ENCODE measurements at places on chromosomes 12 and 14. TPM values are rescaled to one million over a fixed set of nuclear protein-coding genes. Genes with fewer than 3 reads are reported as not detected.
A peak's percentile ranks its signal among the peaks of the same experiment; 100 is the strongest.

BEGAIN gene
- 6.6 TPM for total RNA-seq

GALC gene
- 47.6 TPM for total RNA-seq

GTF2H3 gene
- 11.1 TPM for total RNA-seq

DNA sequence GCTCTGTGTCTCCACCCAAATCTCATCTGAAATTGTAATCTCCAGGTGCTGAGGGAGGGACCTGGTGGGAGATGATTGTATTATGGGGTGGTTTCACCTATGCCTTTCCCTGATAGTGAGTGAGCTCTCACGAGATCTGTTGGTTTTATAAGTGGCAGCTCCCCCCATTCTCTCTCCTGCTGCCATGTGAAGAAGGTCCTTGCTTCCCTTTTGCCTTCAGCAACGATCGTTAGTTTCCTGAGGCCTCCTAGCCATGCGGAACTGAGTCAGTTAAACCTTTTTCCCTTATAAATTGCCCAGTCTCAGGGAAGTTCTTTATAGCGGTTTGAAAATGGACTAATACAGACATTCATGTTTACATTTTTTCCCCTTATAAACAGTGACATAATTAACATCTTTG is 36.1 kb downstream of the PELI2 start:
- no peak overlapping the region for H3K4me3 ChIP-seq
- no peaks in the 10 kb centered on the region for H3K36me3 ChIP-seq
- DNase-seq, result no peak
- no peaks in the 10 kb centered on the region for H3K27me3 ChIP-seq

DNA sequence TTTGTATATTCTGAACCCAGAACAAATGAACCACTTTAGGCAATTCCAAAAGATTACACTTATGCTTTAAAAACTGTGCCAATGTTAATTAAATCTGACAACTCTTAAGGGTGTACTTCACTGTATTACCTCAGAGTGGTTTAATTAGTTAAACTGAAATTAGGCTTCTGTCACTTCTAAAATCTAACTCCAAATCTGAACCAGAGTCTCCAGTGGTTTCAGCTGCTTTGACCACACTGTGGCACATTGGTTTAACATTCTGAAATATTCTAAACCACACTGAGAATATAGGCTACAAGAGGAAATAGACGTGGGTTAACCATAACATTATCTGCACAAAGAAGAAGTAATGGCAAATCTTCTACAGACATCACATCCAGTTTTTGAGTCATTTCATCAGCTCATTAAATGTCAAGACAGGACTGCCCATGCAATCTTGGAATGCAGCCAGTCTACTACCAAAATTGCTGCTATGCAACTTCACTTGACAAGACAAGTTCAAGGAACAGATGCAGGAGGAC is 94.8 kb downstream of the LRP6 start:
- no peaks in the 10 kb centered on the region for H3K4me1 ChIP-seq
- no peaks in the 10 kb centered on the region for H3K27me3 ChIP-seq
- H3K36me3 ChIP-seq, result no peaks in the 10 kb centered on the region
- H3K27ac ChIP-seq, result no peak overlapping the region
- H3K4me3 ChIP-seq, result no peak overlapping the region

DNA sequence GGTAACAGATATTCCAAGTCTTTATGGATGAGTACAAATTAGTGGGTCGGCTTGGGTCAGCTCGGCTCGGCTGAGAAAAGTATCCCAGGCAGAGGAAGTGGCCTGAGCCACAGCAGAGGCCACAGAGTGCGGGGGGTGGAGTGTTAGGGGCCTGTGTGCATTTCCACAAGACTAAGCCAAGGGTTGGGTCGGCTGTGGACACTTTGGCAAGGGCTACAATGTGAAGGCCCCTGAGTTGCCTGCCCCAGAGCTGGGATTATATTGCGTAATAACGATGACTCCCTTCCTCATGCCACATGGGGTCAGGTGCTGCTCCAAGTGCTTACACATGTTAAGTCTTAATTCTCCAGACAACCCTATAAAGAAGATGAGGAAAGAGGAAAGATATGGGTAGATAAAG is 11.4 kb downstream of the EVL start:
- no peaks in the 10 kb centered on the region for H3K27me3 ChIP-seq
- DNase-seq, result no peak
- no peak overlapping the region for H3K4me3 ChIP-seq
- no peaks in the 10 kb centered on the region for H3K36me3 ChIP-seq

DNA sequence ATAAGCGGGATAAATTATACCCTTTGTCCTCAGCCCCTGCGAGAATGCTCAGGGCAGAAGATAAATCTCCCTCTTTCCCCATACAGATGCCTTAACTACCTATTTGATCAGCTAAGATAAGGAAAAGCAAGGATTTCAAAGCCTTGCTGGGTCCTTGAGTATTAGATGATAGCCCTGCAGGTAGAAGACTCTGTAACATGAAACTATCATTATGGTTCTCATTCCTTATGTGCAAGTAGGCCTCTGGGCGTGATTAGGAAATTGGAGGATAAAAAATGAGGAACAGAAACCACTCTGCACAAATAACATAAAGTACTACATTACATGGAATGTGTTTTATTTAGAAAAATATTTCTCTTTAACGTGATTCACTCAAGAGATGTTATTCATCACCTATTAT is 14.5 kb upstream of the WDR89 start:
- H3K36me3 ChIP-seq, result no peaks in the 10 kb centered on the region
- H3K27me3 ChIP-seq, result no peaks in the 10 kb centered on the region
- H3K4me3 ChIP-seq, result no peak overlapping the region
- no peak overlapping the region for H3K27ac ChIP-seq

GRCh38 chr12:123134271-123134671 is 16.6 kb downstream of the PITPNM2 start:
- no peaks in the 10 kb centered on the region for H3K4me1 ChIP-seq
- H3K4me3 ChIP-seq, result no peak overlapping the region
- DNase-seq, result no peak
- no peaks in the 10 kb centered on the region for H3K36me3 ChIP-seq

GRCh38 chr12:118274066-118274465 is 98.6 kb downstream of the TAOK3 start:
- H3K36me3 ChIP-seq, result no peaks in the 10 kb centered on the region
- no peaks in the 10 kb centered on the region for H3K4me1 ChIP-seq
- no peak for DNase-seq
- H3K27me3 ChIP-seq, result no peaks in the 10 kb centered on the region
- H3K4me3 ChIP-seq, result no peak overlapping the region

- H3K36me3 ChIP-seq, result no peaks in the 10 kb centered on the region
- DNase-seq, result peak; percentile 32
- H3K4me1 ChIP-seq, result no peaks in the 10 kb centered on the region
Measured at GRCh38 chr12:14774906-14775635, 28.2 kb downstream of the WBP11 start.

GRCh38 chr14:51627313-51627712 is 24.4 kb upstream of the FRMD6 start:
- DNase-seq, result no peak
- H3K4me3 ChIP-seq, result no peak overlapping the region
- H3K27ac ChIP-seq, result no peak overlapping the region
- H3K27me3 ChIP-seq, result no peaks in the 10 kb centered on the region
- H3K36me3 ChIP-seq, result no peaks in the 10 kb centered on the region

- H3K27ac ChIP-seq, result no peak overlapping the region
- DNase-seq, result no peak
- H3K27me3 ChIP-seq, result no peaks in the 10 kb centered on the region
- no peaks in the 10 kb centered on the region for H3K36me3 ChIP-seq
Measured at GRCh38 chr14:59529189-59529588, 44.9 kb downstream of the JKAMP start.

- DNase-seq, result no peak
- H3K4me1 ChIP-seq, result no peaks in the 10 kb centered on the region
- no peak overlapping the region for H3K27ac ChIP-seq
- no peaks in the 10 kb centered on the region for H3K27me3 ChIP-seq
- no peak overlapping the region for H3K4me3 ChIP-seq
- H3K36me3 ChIP-seq, result no peaks in the 10 kb centered on the region
Measured at GRCh38 chr12:7693793-7694192, 1.8 kb downstream of the GDF3 start.

- H3K27me3 ChIP-seq, result no peaks in the 10 kb centered on the region
- H3K36me3 ChIP-seq, result no peaks in the 10 kb centered on the region
- no peak overlapping the region for H3K4me3 ChIP-seq
- DNase-seq, result peak; percentile 37
- no peak overlapping the region for H3K27ac ChIP-seq
- no peaks in the 10 kb centered on the region for H3K4me1 ChIP-seq
Measured at GRCh38 chr12:131105736-131106348, 152.1 kb downstream of the ADGRD1 start.

DNA sequence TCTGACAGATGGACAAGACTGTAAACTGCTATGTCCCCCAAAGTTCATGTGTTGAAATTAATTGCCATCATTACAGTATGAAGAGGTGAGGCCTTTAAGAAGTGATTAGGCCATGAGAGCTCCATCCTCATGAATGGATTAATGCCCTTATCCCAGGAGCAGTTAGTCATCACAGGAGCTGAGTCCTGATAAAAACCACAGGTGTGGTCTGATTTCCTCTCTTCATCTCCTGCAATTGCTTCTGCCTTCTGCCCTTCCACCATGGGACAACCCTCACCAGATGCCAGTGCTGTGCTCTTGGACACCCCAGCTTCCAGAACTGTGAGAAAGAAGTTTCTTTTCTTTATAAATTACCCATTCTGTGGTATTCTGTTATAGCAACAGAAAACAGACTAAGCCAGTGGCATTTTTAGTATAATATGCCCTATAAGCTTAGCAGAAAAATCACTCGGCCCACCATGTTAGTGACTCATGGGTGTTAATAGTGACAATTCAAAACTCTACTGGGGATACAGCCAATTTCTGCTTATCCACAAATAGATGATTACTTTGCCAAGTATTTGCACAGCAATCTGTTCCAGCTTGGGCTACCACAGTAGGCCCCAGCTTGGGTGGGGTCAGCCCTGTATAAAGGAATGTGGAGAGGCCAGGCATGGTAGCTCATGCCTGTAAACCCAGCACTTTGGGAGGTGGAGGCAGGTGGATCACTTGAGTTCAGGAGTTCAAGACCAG is 129.0 kb upstream of the BCL2L14 start:
- H3K27me3 ChIP-seq, result no peaks in the 10 kb centered on the region
- no peak overlapping the region for H3K27ac ChIP-seq
- H3K4me3 ChIP-seq, result no peak overlapping the region
- no peak for DNase-seq
- no peaks in the 10 kb centered on the region for H3K36me3 ChIP-seq
- no peaks in the 10 kb centered on the region for H3K4me1 ChIP-seq

GRCh38 chr14:22565391-22565945 is 23.6 kb downstream of the DAD1 start:
- no peaks in the 10 kb centered on the region for H3K4me1 ChIP-seq
- H3K4me3 ChIP-seq, result no peak overlapping the region
- no peaks in the 10 kb centered on the region for H3K27me3 ChIP-seq
- peaks cover 21% of the 10 kb centered on the region for H3K36me3 ChIP-seq
- DNase-seq, result no peak

- DNase-seq, result no peak
- no peaks in the 10 kb centered on the region for H3K27me3 ChIP-seq
- H3K4me1 ChIP-seq, result no peaks in the 10 kb centered on the region
- no peak overlapping the region for H3K4me3 ChIP-seq
Measured at GRCh38 chr14:50225974-50226297, 5.4 kb downstream of the SOS2 start.

DNA sequence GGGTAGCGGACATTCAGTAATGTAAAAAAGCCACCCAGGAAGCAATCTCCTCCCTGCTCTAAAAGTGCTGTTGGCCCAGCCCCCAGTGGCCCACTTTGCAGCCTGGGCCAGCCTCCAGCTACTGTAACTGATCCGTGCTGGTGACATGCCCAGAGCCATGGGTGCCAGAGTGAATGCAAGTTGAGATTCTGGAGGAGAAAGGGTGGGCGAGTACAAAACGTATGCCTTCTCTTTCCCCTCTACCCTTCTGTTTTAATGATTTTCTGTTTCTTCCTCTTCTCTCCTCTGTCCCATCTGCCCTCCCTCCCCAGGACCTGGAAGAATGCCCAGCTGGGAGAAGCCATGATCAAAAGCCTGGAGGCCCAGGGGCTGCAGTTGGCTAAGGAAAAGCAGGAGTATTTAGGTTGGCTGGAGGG is 16.9 kb downstream of the PLEKHD1 start:
- no peak overlapping the region for H3K4me3 ChIP-seq
- no peaks in the 10 kb centered on the region for H3K36me3 ChIP-seq
- no peak for DNase-seq
- no peaks in the 10 kb centered on the region for H3K27me3 ChIP-seq
- H3K4me1 ChIP-seq, result no peaks in the 10 kb centered on the region

DNA sequence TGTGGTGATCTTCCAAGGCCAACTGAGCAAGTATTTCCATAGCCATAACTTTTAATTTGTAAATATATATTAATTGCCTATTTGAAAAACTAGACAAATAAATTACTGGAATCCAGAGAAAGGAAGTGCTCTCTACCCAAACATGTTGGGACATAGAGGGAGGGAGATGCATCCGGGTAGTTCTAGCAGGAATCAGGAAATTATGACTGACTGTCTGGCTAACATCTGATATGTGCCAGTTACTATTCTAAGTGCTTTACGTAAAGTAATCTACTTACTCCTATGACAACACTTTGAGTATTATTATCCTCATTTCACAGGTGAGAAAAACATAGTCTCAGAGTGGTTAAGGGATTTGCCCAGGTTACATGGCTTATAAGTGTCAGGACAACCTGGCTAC is 147.7 kb upstream of the VASH1 start:
- no peak overlapping the region for H3K27ac ChIP-seq
- H3K36me3 ChIP-seq, result no peaks in the 10 kb centered on the region

DNA sequence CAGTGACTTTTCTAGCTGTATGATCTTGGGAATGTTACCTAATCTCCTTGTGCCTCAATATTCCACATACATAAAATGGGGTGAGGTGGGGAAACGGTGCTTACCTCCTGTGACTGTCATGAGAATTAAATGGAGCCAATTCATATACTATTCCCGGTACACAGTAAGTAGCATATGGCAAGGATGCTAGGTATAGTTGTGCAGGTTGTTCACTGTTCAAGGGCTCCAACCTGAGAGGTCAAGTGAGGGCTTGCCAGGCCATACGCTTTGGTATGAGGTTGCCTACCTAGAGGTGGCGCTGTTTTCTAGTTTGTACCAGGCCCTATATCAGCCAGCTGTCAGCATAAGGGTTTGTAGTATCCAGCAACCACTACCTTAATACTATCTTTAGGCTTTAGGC is 3.6 kb upstream of the BATF start:
- H3K27ac ChIP-seq, result no peak overlapping the region
- peaks cover 7% of the 10 kb centered on the region for H3K4me1 ChIP-seq
- H3K36me3 ChIP-seq, result no peaks in the 10 kb centered on the region
- H3K27me3 ChIP-seq, result no peaks in the 10 kb centered on the region
- no peak overlapping the region for H3K4me3 ChIP-seq

GRCh38 chr12:97837401-97837800 is 374.8 kb downstream of the RMST start:
- H3K27me3 ChIP-seq, result no peaks in the 10 kb centered on the region
- H3K4me3 ChIP-seq, result no peak overlapping the region
- no peaks in the 10 kb centered on the region for H3K36me3 ChIP-seq
- DNase-seq, result no peak
- no peak overlapping the region for H3K27ac ChIP-seq

DNA sequence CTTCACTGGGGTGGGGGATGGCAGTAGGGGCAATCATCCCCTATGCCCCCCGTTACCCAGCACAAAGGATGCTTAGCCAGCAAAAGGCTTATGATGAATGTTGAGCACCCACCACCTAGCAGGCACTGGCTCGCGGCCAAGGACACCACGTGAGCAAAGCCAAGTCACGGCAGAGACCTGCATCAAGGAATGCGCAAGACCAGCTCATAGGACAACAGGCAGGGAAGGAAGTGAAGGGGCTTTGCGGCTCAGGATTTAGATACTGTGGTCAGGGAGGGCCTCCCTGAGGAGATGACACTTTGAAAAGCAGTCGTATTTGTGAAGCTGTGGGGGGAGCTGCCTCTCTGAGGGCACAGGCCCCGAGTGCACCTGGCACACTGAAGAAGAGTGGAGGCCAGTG is 32.8 kb downstream of the SH2B3 start:
- H3K27me3 ChIP-seq, result no peaks in the 10 kb centered on the region
- DNase-seq, result peak; percentile 76
- H3K4me3 ChIP-seq, result no peak overlapping the region
- H3K27ac ChIP-seq, result peak overlapping the region; percentile 81

All from Peyer's patch (tissue), 4 donors.